Anterior cingulate cortex (tissue), 58 donors: ENCODE measurements at places on chromosomes 2 and 18.

DNA sequence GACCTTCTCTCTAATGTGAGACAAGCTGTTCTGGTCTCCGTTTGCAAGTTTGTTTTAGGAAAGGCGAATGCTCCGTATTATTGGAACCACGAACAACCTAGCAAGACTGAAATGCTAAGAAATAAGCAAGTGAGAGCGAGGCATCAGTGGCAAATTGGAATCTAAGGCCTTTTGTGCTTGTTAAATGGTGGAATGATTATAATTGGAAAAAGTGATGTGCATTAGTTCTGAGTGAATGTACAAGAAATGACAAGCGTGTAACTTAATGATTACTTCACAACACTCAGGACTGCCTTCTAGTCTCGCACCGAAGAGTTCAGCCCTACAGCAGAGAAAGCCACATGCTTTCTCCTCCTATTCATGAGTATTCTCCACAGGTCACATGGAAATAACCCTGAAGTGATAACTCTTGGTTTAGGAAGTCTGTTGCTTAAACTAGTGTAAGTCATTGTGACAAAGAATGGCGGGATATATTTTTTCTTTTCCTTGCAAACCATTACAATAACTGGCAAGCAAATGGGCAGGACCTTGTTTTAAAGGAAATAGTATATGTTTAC is 392.2 kb upstream of the FIGN start:
- DNase-seq, result no peak

DNA sequence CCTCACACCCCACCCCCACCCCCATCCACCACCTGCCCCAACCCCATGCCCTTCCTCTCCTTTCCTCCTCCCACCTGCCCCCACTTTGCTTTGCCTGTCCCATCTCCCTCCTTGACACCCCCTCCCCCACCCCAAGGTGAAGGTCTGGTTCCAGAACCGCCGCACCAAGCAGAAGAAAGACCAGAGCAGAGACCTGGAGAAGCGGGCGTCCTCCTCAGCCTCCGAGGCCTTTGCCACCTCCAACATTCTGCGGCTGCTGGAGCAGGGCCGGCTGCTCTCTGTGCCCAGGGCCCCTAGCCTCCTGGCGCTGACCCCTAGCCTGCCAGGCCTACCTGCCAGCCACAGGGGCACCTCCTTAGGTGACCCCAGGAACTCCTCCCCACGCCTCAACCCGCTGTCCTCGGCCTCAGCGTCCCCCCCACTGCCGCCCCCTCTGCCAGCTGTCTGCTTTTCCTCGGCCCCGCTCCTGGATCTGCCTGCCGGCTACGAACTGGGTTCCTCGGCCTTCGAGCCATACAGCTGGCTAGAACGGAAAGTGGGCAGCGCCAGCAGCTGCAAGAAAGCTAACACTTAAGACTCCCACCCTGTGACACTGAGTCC is 3.0 kb upstream of the ATP6V1B1 start:
- no peak for DNase-seq

DNA sequence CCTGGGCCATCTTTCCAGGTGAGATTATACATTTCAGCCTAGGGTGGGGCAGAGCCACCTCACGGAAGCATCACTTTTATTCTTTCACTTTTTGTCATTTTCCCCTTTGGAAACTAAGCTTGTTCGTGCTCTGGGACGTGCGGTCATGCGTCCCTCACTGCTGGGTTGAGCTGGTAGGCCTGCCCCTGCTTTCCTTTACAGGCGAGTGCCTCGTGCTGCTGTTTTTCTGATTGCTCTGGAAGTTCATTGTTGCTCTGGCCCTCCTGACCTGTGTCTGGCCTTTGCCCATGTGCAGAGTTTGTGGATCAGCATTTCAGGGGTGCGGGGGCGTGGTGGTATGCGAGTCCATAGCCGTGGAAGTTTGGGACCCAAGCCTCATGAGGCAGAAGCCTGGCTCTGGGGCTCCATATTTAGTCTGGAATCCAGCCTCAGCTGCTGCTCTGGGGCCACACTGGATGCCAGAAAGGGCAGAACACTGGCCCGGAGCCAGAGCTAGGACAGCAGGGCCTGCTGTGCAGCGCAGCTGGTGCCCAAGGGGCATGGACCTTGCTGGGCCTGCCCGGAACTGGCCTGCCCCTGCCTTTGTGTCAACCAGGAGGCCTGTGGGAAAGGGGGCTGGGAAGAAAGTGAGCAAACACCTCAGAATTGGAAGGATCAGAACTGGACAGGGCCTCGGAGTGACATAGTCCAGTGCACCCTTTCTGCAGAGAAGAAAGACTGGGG is 51.1 kb downstream of the CTIF start:
- DNase-seq, result peak; percentile 47

GRCh38 chr18:60804415-60804814 is 431.8 kb upstream of the MC4R start:
- DNase-seq, result no peak

GRCh38 chr2:226983895-226984749 is 148.3 kb downstream of the RHBDD1 start:
- DNase-seq, result no peak

GRCh38 chr2:43361286-43361685 is 134.9 kb upstream of the ZFP36L2 start:
- DNase-seq, result no peak

DNA sequence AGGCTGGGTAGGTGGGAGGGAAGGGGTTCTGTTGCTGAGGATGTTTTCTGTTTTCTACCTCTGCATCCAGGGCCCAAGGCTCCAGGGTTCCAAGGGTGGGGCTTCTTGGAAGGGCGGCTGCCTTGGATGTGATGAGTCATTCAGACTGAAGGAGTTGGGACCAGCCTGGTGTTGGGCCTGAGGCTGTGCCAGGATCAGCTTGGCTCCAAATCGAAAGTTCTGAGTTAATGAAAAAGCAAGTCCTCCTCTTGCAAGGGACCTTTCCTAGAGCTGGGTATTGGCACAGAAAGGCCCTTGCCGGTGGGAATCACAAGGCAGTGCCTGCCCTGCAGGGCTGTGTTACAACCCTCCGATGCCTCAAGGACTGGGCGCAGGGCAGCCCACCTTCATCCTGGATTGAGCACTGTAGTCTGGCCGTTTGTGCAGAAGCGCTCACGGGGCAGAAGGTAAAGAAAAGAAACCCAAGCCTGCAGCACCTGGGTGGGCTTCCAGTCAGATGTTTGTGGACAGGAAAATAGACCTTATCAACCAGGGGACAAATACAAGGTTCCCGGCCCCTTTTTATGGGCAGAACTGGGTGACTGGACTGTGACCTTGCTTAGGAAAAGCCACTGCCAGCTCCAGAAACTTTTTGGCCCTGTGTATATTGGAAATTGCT is 52.5 kb upstream of the MCFD2 start:
- DNase-seq, result no peak
